NCI-H1092 (cell line): ENCODE measurements at places on chromosomes 12 and 14.

DNA sequence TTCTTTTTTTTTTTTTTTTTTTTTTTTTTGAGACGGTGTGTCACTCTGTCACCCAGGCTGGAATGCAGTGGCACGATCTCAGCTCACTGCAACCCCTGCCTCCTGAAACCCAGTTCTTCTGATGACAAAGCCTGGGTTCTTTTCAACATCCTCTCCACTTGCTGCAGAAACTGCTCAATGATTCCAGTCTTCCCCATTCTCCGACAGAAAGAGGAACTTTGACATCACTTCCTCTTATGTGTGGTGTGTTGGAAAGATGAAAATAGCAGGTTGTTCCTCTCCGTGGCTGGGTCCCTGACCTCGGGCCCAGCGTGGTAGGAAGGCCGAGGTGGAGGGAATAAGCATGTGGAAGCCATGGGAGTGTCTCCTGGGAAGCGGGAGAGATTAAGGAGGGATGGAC lies 198.4 kb downstream of the PHETA1 start:
- no peak for DNase-seq

DNA sequence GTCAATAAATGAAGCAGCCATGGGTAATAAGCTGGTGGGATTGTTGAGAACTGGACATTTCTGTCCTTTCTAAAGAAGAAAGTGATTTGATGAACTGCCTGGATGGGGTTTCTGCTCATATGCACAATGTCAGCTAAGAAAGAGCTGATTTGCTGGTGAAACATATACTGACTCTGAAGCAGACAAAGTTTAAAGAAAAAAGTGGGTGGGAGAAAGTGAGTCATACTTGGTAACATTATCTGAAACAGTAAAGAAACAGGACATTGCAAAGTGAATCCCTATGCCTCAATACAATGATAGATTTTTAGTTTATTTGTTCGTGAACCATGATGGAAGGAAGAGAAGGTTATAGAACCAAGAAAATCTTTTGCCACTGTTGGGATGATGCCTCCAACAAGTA lies 95.6 kb upstream of the DNM1L start:
- DNase-seq: no peak

DNA sequence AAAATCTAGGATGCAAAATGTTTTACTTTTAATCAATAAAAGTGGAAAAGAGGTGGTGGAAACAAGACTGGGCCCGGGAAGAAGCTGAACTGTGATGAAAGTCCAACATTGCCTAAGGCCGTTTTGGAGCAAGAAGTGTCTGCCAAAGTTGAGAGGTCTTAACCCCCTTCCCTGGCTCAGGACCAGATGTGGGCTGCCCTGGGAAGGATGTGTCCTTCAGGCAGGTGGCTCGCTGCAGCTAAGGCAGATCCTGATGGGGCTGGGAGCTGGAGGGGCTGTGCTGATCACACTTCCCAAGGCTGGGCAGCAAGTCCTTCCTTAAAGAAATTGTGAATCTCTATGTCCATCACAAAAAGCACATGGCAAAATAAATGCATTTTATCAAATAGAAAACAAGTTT lies 581.6 kb downstream of the GALC start:
- DNase-seq: no peak

GRCh38 chr12:80941916-80942315 lies 4.2 kb upstream of the LIN7A start:
- no peak for DNase-seq

GRCh38 chr14:27181333-27181732 lies 583.5 kb upstream of the NOVA1 start:
- DNase-seq: no peak

GRCh38 chr14:65019944-65020566 lies 33.4 kb downstream of the FNTB start:
- DNase-seq: peak; percentile 55

GRCh38 chr12:53235742-53236442 lies 3.9 kb upstream of the RARG start:
- DNase-seq: no peak

DNA sequence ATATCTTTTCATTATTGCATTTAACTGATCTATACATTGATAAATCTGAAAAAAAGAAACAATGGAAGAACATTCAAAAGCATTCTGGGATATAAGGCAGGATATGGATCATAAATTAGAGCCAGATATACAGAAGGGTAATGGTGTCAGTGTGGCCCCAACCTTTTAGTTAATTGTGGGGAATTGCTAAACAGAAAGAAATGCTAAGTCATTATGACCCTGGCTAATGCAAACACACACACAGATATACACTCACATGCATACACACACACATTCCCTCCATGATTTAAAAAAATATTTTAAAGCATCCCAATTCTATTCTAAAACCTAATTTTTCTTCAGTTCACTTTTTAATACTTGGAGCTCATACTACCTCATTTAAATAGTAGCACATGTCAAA lies 404.5 kb downstream of the BCAT1 start:
- DNase-seq: no peak

DNA sequence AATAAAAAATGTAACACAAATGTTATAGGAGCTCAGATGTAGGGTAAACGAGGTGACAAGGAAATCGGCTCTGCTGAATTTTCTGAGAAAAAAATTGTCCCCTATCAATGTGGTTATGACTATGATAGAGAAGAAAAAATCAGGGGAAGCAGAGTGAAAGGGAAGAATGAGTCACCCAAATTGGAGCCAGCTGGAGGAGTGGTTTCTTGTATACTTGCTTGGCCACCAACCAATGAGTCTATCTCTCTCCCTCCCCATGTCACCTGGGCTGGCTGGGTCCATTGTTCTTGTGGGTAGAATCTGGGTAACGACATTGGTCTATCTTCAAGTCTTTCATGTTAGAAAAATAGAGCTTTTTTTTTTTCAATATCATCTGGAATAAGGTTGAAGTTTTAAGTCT lies 196.6 kb upstream of the FLRT2 start:
- no peak for DNase-seq

- DNase-seq: no peak
These were observed 5.3 kb upstream of the PLEKHG3 start for GRCh38 chr14:64698903-64699302.

DNA sequence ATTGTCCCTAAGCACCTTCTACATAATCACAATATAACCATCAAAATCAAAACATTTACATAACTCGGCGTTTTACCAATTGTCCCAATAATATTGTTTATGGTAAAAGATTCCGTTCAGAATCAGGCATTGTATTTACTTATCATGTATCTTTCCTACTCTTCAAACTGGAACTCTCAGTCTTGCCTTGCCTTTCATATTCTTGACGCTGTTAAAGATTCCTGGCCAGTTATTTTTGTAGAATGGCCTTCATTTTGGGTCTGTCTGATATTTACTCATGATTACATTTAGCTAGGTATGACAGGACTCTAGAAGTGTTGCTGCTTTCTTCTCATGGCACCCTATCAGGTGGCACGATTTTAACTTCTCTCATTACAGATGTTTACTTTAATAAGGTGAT lies 850 bp upstream of the HEATR5A start:
- no peak for DNase-seq

GRCh38 chr12:65534238-65534841 lies 255.9 kb downstream of the MSRB3 start:
- DNase-seq: no peak

DNA sequence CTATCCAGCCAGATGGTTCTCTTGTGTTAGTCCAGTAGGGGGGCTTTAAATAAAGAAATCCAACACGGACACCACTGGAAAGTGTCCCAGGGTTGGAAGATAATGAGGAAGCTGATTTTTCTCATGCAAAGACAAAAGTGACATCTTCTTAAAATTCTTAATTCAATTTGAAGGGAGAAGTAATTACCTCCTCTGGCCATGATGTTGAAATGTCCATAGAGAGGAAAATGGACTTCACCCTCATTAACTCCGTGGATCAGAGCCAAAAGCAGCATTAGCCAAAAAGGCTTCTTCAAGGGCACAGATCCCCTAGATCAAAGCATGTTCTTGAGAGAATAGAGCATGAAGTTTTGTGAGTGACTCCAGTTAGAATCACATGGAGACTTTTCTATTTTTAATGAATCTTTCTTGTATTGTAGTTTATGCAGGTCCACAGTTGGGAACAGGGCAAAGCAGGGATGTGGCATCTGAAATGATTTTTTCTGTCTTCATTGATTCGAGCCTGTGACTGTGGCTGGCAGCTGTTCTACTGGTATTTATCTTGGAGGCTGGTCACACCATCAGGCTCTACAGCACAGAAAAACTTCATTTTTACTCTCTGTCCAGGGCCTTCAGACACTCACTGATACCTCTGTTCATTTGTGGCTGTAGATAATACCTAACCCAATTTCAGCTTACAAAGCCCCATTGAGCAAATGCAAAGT lies 1002.5 kb downstream of the AACS start:
- no peak for DNase-seq

- no peak for DNase-seq
These were observed 16.8 kb upstream of the OAS2 start for GRCh38 chr12:112961536-112961935.

GRCh38 chr14:100065111-100065871 lies at the start of gene EVL:
Gene EVL (plus strand): TSS chr14:100065422. CDS start chr14:100065501, 79 bp downstream.
- no peak for DNase-seq

DNA sequence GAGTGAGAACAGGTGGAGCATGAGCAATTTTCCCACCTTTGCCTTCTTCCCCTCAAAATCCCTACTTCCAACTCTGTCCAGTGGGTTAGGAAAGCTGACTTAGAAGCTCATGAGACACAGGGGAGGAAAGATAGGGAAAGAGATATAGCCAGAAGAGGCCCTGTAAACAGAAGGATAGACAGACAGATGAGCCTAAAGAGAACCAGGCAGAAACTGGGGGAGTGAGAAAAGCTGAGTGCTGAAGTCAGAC lies 5.0 kb downstream of the AJUBA start:
- no peak for DNase-seq

DNA sequence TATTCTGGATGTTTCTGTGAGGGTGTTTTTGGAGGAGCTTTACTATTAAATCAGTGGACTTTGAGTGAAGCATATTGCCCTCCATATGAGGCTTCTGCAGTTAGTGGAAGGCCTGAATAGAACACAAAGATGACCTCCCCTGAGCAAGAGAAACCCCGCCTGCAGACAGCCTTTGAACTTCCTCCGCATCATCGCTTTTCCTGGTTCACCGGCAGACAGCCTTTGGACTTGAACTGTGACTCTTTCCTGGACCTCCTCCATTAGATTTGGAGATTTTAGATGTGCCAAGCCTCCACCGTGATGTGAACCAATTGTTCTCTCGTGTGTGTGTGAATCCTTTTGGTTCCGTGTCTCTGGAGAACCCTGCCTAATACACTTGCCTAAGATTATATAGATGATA lies 208.4 kb downstream of the EFCAB11 start:
- no peak for DNase-seq

- no peak for DNase-seq
These were observed 77.3 kb downstream of the EMP1 start for GRCh38 chr12:13273850-13274249.

- no peak for DNase-seq
These were observed 104.5 kb upstream of the AMIGO2 start for GRCh38 chr12:47184229-47184628.

- no peak for DNase-seq
These were observed 180.3 kb downstream of the RAD51B start for GRCh38 chr14:67999705-68000384.

DNA sequence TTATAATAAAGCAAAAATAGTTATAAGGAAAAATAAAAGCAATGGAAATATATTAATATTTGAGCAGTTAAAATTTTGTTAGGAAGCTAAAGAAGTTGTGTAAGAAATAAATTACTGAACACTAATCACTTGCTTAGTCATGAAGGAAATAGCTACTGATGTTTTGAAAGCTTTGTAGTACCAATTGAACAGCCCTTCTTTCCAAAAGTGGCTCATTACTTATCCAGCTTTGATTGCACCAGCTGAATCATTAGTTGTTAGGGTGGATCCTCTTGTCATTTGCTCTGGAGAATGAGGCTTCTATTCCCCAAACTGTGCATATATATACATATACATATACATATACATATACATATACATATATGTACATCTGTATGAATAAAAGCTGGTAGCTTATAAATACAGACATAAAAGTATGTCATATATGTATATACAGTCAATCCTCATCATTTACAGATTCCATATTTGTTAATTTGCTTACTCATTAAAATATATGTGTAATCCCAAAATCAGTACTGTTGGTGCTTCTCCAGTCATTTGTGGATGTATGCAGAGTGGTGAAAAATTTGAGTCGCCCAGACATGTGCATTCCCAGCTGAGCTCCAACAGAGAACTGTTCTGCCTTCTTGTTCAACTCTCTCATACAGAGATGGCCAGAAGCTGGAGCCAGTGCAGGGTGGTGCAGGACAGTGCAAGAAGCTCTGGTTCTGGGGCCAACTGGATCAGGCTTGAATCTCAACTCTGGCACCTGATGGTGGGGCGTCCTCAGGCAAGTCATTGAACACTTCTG lies 214.1 kb downstream of the RPAP3 start:
- no peak for DNase-seq

DNA sequence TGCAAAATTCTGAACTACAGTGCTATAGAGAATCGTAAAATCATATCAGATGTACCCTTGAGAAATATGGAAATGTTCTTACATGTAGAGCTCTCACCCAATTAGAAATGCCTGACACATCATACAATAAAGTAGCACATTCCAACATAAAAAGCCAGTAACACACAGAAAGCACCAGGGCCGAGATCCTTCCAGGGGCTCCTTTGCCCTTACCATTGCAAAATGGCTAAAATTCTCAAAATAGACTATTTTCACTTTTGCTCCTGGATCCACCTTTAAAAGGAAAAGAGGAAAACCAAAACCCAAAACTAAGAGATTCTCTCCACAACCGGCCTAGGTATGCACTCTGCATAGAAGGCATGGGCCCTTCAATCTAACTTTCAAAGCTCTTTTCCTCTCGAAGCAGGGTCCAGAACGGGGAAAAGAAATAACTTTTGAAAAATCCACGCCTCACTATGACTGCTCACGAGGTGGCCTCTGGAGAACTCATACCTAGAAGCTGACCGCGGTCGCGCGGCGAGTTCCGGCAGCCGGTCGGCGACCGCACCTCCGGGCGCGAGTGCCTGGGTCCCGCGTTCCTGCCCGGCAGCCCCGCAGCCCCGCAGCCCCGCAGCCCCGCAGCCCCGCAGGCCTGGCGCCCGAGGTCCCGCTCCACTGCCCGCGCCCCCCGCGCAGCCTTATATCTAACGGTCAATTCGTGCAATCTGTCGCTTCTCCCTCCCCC lies 2.7 kb downstream of the OTX2 start:
- no peak for DNase-seq

GRCh38 chr14:78446807-78447206 lies 276.6 kb downstream of the NRXN3 start:
- no peak for DNase-seq

- no peak for DNase-seq
These were observed 999 bp upstream of the AK7 start for GRCh38 chr14:96390965-96391292.
